ENCODE measurements at places on chromosomes 3 and 15. TPM values are rescaled to one million over a fixed set of nuclear protein-coding genes. Genes with fewer than 3 reads are reported as not detected.
A peak's percentile ranks its signal among the peaks of the same experiment; 100 is the strongest.

DNA sequence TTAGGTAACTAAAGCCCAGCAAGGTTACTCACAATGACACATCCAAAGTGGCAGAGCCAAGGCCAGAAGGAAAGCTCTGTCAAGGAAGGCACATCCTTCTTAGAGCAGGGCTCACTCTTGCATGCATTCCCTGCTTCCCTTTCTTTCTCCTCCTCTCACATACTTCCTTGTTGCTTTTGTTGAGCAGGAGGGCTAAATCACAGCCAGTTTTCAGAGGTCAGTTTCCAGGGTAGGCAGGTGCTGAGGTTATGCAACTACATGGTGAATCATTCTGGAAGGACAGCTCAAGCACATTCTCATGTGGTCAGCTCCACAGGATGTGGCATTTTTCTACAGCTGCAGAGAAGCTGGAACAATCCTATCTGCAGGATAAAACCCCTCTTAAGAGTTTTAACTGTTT lies 275.6 kb downstream of the ZNF621 start:
- DNase-seq, result peak; percentile 69

DNA sequence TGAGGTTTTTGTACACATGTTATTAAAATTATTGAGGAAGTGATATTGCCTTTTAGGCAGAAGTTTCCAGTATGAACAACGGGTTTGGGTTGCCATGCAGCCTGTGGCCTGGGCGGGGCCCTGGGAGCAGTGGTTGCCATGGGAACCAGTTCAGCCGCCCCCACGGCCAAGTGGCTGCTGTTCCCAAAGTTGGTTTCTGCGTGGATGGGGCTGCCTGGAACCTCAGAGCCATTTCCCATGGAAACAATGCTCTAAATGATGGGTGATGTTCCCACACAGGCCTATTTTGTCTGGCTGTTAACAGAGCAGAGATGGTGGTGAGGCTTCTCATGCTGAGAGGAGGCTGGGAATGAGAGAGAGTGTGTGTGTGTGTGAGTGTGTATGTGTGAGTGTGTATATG lies 19.5 kb downstream of the MRAS start:
- no peak for DNase-seq

Gene LYZL4
- not detected for total RNA-seq

GRCh38 chr15:81108427-81108826 lies 25.6 kb upstream of the CFAP161 start:
- no peak for DNase-seq

Gene BFSP2
- not detected for total RNA-seq

Gene DNAH12
- not detected for total RNA-seq

DNA sequence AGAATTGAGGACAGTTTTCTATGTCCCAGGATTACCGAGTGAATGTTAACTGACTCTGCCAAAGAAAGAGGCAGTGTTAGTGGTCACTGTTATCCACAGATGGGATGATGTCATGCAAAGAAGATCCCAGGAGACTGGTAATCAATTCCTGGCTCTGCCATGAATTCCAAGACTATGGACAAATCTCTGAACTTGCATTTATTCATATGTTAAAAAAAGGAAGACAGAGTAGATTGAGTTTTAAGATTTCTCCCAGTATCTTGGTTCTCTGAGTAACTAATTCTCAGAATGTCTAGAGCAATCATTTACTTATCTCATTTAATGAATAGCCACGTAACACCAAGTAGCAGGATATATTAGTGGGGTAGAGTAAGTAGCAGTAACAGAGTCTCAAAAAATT lies 11.5 kb upstream of the MAP3K13 start:
- no peak for DNase-seq

DNA sequence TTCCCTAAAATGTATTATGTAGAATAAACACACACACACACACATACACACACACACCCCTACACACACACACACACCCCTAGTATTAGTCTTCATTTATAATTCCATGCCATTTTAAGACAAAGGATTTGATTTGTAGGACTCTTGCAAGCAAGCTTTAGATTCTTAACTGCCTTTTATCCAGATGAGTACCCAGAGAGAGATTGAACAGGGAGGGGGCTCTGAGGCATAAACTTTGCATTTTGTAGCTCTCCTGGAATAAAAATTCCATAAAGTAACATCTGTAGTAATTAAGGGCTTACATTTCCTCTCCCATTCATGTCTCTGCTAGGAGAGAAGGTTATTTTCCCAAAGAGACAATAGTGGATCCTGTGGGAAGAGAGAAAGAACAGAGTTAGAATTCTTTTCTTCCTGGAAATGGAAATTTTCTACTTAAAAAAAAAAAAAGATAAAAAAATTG lies 479.4 kb downstream of the RBMS3 start:
- no peak for DNase-seq

Gene RAD51
- total RNA-seq, result 16.9 TPM

Gene UPK1B
- total RNA-seq, result not detected

Gene GOLGA8S
- total RNA-seq, result not detected

- DNase-seq, result no peak
Measured at GRCh38 chr15:61063875-61064320, 165.2 kb downstream of the RORA start.

- DNase-seq, result no peak
Measured at GRCh38 chr15:25611603-25612002, 172.8 kb upstream of the UBE3A start.

GRCh38 chr3:178359728-178360127 lies 176.5 kb upstream of the KCNMB2 start:
- no peak for DNase-seq

DNA sequence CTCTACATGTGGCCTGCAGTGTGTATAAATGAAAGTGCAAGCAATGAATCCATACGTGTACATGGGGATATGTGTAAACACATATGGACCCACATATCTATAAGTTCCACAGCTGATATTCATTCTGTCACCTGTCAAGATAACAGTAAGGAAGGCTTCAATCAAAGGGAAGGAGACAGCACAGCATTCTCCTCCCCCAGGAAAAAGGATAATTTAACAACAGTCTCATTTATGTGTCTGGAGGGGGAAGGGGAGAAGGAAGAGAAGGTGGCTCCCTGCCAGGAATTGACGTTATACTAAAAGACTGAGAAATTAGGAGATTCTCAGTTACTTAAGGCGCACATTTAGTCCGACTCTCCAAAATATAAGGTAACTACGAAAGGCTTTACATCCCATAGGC lies 345.9 kb downstream of the FOXP1 start:
- no peak for DNase-seq

Gene CCR9
- not detected for total RNA-seq

DNA sequence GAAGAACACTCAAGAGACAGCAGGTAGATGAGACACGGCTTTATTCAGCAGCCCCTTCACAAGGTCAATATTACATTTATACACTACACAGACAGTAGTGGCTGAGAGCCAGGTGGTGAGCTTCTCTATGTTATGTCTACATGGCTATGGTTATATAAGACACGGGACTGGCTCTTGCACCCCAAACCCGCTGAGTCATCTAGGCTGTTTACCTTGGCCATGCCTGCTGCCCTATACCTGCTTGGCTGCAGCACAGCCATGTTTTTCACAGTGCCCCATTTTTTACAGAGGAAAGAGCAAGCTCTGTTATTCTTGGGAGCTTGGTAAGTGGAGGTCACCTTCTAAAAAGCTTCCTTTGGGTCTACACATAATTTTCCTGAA lies 231.6 kb downstream of the IGSF11 start:
- DNase-seq, result no peak

DNA sequence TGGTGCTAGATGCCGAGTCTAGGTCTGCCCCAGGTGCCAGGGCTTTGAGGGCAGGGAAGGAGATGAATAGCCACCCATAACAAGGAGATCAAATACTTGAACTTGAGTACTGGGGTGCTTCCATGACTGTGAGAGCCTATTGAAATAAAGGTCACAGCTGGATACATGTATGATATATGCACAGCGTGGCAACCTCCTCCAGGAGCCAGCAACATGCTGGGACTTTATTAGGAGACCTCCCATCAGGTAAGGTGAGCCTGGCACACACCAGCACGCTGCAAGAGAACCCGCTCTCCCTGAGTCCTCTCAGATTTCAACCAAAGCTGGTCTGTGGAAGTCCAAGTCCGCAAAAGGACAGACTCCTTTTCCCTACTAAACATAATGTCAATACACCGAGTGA lies 10.5 kb upstream of the HES1 start:
- DNase-seq, result no peak

DNA sequence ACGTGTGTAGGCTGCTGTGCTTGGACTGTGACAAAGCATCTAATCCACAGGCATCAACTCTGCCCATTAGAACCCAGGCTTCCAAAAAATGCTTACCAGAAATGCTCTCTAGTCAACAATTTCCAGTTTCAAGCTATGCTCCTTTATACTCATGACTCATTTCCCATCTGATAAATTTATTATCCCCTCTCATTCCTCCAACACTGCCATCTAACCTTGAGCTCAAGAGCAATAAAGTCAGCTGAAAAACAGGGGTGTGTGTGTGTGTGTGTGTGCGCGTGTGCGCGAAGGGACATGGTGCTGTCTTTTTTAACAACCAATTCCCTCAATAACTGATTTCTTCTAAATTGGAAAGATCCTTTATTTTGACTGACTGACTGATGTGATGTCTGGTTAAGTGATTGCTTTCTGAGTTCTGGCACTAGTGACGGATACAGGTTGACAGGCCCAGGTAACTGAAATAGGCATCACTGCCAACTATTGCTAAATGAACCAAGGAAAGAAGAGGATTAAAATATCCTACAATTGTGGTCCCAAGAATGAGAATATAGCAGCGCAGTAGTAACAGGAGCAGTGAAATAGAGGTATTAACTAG lies 405.5 kb downstream of the ZNF385D start:
- DNase-seq, result no peak

DNA sequence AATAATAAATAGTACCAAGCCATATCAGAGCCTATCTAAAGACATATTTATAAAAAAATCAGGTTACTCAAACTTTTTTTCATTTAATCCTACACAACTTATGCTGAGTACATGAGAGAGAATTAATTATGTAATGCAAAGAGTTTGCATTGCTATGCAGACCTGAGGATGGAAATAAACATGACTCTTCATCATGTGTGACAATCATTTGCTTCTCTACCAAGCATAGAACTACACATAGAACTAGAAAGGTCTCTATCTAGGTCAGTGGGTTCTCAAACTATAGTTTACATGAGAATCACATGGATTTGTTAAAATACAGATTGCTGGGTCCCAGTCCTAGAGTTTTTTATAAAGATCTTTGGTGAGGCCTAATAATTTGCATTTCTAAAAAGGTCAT lies 86.8 kb downstream of the GBE1 start:
- DNase-seq, result no peak

GRCh38 chr15:80333261-80333660 lies 70.9 kb upstream of the ARNT2 start:
- DNase-seq, result no peak

Gene HCLS1
- not detected for total RNA-seq

- no peak for DNase-seq
Measured at GRCh38 chr3:118541796-118542195, 492.9 kb downstream of the IGSF11 start.

DNA sequence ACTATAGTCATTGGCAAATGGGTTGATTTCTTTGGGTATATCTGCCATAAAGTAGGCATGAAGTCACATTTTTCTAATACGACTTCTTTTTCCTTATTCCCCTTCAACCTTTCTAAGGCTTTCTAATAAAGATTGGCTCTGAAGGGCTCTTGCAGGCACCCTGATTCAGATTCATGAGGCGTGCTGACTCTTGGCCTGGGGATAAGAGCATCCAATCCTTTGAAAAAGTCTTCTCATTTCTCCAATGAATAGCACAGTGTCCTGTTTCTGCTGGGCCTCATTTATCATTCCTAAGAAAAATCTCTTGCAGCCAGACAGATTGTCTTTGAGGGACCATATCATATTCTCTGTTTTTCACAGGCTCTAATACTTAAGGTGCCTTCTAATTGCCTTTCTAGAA lies 32.3 kb upstream of the BNIP2 start:
- no peak for DNase-seq

Gene RPL39L
- 145 TPM for total RNA-seq

DNA sequence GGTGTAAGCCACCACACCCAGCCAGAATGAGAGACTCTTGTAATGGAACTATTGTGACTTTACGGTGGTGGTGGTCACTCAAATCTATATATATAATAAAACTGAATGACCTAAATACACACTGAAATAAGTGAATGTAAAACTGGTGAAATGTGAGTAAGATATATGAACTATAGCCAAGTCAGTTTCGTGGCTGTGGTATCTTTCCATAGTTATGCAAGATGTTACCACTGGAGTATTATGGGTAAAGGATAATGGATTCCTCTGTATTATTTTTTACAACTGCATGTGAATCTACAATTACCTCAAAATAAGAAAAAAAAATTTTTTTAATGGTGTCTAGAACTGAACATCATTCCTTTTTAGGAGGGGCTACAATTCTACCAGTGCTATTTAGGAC lies 21.9 kb downstream of the PIK3CB start:
- no peak for DNase-seq

- peak; percentile 8 for DNase-seq
Measured at GRCh38 chr3:155572085-155572484, 172.8 kb downstream of the PLCH1 start.

Gene MOBP
- total RNA-seq, result not detected

DNA sequence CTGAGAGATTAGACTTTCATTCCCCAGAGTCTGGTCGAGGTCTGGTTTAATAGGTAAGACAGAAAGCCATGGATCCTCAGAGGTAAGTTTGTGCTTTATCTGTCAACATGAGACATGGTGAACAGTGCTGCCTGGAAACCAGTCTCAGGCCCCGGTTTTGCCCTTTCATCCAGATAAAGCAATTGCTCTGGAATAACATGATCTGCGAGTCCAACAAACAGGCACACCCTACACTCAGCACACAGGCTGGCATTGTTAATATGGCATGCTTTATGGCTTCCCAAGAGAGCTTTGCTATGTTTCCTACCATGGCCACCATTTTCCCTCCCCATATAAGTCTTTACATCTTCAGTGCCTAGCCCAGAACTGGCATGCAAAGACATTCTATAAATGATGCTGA lies 30.1 kb upstream of the MNS1 start:
- DNase-seq, result no peak

GRCh38 chr15:69215314-69216035 lies 55.0 kb downstream of the GLCE start:
- DNase-seq, result no peak
